ENCODE measurements at places on chromosomes 7 and 10.

DNA sequence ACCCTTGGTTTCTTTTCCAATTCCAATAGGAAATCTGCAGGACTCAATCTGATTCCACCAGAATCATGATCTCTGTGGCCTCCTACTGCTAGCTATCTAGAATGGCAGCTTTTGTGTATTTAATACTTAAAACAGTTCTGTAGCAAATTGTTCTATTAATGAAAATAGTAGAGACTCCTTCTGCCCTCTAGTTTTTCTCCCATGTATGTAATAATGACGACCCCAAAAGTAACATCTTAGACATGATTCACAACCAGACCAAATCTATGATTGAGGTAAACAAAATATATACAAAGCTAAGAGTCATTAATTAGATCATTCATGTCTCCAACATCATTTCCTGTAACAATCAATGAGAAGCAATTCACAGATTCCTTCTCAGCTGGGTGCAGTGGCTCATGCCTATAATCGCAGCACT, 259.1 kb upstream of the MKLN1 start:
- DNase-seq = no peak

DNA sequence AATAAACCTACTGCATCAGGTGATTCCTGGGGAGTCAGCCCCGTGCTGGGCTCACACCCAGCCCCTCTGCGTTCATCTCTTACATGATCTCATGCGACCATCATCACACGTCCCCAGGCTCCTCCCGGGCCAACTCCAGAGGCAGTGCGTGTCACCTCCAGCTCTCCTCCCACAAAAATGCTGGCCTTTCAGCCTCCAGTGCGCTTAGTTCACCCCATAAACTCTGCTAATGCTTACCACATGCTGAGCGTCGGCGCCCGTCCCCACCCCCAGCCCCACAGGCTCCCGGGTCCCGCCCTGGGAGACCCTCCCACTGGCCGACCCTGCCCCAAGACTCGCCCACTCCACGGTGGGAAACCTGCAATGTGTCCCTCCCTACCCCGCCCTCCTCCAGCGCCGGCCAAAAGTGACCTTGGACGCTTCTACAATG, 816 bp upstream of the SDK1 start:
- no peak for DNase-seq

GRCh38 chr7:81161451-81162075, 242.7 kb upstream of the SEMA3C start:
- DNase-seq = no peak

DNA sequence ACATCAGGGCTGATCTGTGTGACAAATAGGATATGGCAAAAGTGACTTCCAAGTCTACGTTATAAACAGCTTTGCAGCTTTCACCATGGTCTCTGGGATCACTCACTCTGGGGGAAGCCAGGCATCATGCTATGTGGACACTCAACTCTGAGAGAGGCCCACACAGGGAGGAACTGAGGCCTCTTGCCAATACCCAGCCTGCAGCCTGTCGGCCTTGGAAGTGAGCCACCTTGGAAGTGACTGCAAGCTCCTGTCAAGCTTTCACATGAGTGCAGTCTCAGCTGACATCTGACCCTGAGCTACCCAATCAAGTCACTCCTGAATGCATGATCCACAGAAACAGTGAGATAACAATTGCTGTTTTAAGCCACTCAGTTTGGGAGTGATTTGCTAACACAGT, 56.5 kb downstream of the MMRN2 start:
- DNase-seq = no peak

GRCh38 chr7:66430164-66430545, 198.5 kb upstream of the KCTD7 start:
- no peak for DNase-seq

DNA sequence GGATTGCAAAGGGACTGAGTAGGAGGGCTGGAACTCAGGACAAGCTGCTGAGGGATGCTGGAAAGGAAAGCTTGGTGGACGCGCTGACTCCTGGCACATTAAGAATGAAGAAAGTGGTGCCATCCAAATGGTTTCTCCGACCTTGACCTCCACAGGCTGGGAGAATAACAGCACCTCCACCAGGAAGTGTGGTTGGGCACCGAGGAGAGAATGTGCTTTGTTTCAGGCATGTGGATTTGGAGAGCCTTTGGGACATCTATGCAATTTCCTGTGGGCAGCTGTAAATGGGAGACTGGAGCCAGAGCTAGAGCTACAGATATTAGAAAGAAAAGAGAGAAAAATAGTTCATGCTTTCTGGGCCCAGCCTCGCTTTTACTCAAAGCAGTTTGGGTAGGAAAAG, 29.8 kb upstream of the HABP2 start:
- DNase-seq = no peak

- no peak for DNase-seq
Measured at GRCh38 chr7:26639695-26640094, 224.7 kb downstream of the SKAP2 start.

- DNase-seq = no peak
Measured at GRCh38 chr10:26528715-26529393, 90.7 kb downstream of the APBB1IP start.

- DNase-seq = no peak
Measured at GRCh38 chr10:60917331-60918280, 26.4 kb downstream of the RHOBTB1 start.

GRCh38 chr7:71019706-71020105, 112.2 kb upstream of the GALNT17 start:
- DNase-seq = no peak

DNA sequence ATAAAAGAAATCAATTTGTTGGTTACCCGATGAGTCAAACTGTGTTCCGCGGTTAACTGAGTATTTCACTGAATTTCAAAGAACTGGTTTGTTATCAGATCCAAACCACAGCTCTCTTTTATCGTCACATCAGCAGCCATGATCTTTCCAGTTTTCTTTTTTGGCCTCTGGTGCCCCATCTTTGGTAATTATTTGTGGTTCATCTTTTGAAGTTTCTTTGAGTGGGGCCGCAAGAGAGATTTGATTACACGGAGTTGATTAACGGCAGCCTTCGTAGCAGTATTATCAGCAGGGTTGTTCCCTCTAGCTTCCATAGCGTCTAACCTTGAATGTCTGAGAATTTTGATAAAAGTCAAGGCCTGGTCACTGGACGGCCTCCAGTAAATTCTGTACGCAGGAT, 154.9 kb upstream of the TNRC18 start:
- no peak for DNase-seq

- DNase-seq = no peak
Measured at GRCh38 chr10:79454259-79454658, 8.8 kb upstream of the ZCCHC24 start.

- no peak for DNase-seq
Measured at GRCh38 chr10:130206216-130206737, 70.1 kb downstream of the GLRX3 start.

DNA sequence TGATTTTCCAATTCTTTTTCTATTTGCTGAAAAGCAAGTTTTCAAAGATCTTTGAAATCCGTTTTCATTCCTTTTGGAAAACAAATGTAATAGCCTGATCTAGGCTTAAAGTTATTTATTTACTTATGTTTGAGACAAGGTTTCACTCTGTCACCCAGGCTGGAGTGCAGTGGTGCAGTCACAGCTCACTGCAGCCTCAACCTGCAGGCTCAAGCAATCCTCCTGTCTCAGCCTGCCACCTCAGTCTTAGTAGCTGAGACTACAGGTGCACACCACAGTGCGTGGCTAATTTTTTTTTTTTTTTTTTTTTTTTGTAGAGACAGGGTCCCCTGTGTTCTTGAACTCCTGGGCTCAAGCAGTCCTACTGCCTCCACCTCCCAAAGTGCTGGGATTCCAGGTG, 4.6 kb downstream of the ST7 start:
- DNase-seq = no peak

DNA sequence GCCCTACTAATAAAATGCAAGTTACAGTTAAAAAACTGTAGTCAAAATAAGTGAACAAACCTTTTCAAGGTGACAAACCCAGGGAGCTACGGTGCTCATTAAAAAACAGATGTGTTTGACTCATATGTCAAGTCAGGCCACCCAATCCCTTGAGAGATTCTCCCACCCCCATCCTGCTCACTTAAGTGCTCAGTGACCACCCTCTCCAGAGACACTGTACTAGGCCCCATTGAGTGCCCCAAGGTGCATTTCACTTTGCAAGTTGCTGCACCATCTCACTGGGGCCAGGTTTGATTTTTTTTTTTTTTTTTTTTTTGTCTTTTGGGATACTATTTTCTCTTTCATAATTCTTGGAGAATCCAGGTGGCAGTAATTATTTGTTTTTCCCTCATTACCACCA, 1.9 kb downstream of the ERV3-1 start:
- DNase-seq = no peak

GRCh38 chr7:90648834-90649233, 52.7 kb downstream of the CDK14 start:
- no peak for DNase-seq

- DNase-seq = no peak
Measured at GRCh38 chr7:20288036-20288435, 42.7 kb upstream of the ITGB8 start.

DNA sequence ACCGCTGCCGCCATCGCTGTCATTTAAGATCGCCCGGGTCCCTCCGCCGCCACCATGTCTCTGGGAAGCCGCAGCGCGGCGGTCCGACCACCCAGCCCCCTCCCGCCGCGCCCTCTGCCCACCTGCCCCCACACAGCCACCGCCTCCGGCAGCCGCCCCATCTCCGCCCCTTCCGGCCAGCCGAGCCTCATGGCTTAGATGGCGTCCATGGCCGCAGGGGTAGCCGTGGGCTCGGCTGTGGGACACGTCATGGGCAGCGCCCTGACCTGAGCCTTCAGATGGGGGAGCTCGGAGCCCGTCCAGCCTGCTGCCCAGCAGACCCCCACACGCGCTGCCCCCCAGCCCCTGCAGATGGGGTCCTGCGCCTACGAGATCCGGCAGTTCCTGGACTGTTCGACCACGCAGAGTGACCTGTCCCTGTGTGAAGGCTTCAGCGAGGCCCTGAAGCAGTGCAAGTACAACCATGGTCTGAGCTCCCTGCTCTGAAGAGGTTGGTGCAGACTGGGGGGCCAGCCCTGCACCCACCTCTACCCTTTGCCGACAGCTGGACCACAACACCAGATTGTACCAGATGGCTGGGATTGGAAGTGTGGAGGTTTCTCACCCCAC, 38.0 kb upstream of the TARP start:
- no peak for DNase-seq

Data from LNCaP clone FGC (cell line).